Tibial nerve (tissue), 4 donors: ENCODE measurements at places on chromosomes 6 and 20. TPM values are rescaled to one million over a fixed set of nuclear protein-coding genes. Genes with fewer than 3 reads are reported as not detected.

DNA sequence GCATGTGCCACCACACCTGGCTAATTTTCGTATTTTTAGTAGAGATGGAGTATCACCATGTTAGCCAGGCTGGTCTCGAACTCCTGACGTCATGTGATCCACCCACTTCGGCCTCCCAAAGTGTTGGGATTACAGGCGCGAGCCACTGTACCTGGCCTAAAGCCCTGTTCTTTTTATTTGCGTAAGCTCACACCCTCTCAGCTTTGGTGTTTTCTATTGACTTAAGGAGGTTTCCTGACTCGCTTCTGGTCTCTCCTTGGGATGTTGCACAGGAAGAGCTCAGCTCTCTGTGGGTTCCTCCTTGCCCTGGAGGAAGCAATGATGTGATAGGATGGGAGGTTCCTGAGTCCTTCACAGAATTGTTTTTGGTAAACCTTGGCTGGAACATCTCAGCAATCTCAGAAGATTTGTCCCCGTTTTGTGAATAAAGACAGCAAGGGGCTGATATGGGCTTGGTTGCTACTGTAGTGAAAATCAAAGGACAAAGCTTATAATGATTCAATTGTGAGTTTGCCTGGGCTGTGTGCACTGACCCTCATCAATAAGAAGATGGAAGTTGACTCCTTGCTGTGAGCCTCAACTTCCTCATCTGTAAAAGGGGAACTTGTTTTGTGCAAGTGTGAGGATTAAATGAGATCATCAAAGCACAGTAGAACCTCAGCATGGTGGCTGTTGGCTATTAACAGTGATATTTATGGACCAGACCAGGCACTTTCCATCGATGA is 27.0 kb downstream of the TOX2 start:
- DNase-seq = no peak

DNA sequence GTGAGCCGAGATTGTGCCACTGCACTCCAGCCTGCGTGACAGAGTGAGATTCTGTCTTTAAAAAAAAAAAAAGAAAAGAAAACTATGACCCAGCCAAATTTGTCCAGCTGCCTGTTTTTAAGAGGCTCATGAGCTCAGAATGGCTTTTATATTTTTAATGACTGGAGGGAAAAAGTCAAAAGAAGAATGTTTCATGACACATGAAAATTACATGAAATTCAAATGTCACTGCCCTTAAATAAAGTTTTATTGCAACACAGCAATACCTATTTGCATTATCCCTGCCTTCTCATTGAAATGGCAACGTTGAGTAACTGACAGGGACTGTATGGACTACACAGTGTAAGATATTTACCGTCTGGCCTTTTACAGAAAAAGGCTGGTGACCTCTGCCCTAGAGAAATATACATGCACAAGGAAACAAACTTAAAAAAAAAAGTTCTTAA is 11.4 kb downstream of the SENP6 start:
- no peak for DNase-seq

- no peak for DNase-seq
Observed at GRCh38 chr20:62503401-62504178, 27.8 kb upstream of the GATA5 start.

GRCh38 chr6:45054610-45055009 is 273.5 kb upstream of the RUNX2 start:
- no peak for DNase-seq

DNA sequence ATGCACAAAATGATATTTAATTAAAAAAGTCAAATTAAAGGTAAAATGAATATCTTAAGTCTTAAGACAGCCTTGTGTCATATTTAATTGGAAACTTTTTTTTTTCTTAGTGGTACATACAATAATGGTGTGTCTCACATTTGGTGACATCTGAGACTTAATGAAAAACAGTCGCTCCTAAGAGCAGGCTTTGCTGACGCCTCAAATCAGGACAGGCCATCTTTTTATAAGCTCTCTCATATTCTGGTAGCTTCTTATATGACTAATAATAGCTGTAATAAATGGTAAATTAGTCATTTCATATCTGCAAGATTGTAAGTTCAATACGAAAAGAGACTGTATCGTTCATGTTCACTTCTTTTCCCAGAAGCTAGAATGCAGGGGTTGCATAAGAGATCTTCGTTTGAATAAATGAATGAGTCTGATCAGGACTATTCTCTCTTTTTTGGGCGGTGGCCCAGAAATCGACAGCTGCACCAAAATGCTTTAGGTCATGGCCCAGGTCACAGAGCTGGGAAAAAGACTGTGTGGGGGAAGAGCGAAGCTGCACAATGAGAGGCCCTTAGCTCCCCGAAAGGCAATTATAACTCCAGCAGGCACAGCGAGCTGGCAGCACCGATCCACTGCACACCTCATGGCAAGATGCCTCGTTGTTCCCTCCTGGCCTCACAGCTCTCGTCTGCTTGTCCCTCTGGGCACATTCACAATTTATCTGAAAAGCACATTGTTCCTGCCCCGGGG is 69.4 kb downstream of the NRN1 start:
- DNase-seq = no peak

The ITPR3 gene
- total RNA-seq = 76.8 TPM

The CST1 gene
- 2.2 TPM for total RNA-seq

The SLC22A23 gene
- 7.1 TPM for total RNA-seq
